ENCODE measurements at places on chromosomes 12 and 14.

- no peak for DNase-seq
Measured at GRCh38 chr12:39946361-39947280, 159.3 kb downstream of the SLC2A13 start.

GRCh38 chr12:67352682-67353081, 83.5 kb downstream of the CAND1 start:
- no peak for DNase-seq

- DNase-seq = no peak
Measured at GRCh38 chr12:120751389-120751788, 25.8 kb downstream of the ACADS start.

GRCh38 chr14:68589447-68590200, 203.2 kb downstream of the ZFP36L1 start:
- no peak for DNase-seq

- DNase-seq = no peak
Measured at GRCh38 chr14:98906123-98906995, 365.6 kb downstream of the BCL11B start.
